ENCODE measurements at places on chromosomes 7 and 10.

DNA sequence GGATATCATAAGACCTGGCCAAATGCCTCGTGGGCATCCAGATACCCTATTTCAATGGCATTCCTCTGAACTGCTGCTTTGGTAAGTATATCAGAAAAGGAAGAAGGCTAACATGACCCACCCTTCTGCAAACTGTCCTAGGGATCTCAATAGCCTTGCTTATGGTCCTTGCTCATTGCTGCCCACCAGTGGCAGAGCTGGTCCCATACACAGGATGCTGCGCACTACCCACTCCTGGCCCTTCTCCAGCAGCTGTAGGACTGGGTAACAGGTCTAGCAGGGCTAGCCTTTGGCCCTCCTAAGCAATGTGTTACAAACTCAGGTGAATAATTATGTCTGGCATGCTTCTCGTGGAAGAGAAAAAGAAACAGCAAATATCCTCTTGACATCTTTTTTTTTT, 72.5 kb downstream of the C10orf90 start:
- no peak for DNase-seq

DNA sequence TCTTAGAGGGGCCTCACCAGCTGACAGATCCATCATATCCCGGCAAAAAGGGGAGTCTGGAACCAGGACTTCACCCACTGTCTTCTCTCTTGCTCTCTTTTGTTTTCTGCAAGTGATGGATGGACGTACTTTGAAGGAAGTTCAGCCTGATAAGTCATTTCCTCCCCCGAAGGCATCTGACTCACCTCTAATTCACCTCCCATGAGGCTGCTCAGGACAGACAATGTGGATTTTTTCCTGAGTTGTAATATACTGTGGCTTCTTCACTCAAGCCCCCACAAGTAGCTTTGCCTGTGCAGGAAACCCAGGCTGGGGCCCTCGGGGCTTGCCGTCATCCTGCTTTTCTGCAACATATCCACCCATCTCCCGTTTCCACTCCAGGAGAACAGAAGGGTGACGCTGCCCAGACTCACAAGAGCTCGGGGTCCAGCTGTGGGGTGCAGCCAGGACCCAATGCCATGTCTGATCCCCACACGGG, 70.4 kb downstream of the ASB13 start:
- no peak for DNase-seq

- no peak for DNase-seq
Observed at GRCh38 chr10:63146503-63146902, 13.4 kb downstream of the NRBF2 start.

DNA sequence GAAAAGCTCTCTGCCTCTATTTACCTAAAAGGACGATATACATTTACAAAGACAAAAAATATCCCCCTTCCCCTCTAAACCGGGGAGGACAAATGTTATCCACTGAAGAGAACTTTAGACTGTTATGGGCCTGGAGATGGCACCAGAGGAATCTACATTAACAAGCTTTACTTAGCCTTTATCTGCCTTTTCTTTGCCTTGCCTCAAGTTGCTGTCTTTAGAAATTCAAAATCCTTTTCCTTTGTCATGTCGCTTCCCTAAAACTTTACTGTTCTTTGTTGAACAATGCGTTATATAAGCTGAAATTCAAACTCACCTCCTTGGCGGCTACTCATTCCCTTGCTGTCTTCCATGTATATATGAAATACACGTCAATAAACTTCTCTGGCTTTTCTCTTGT, 405.0 kb downstream of the PCDH15 start:
- no peak for DNase-seq

- DNase-seq = no peak
Observed at GRCh38 chr10:92290076-92290836, 622 bp downstream of the CPEB3 start.

- DNase-seq = no peak
Observed at GRCh38 chr10:71090801-71091200, 121.6 kb upstream of the UNC5B start.

GRCh38 chr7:127858915-127859189, 172.4 kb downstream of the LRRC4 start:
- DNase-seq = no peak

- DNase-seq = no peak
Observed at GRCh38 chr7:71354716-71355115, 222.8 kb downstream of the GALNT17 start.

DNA sequence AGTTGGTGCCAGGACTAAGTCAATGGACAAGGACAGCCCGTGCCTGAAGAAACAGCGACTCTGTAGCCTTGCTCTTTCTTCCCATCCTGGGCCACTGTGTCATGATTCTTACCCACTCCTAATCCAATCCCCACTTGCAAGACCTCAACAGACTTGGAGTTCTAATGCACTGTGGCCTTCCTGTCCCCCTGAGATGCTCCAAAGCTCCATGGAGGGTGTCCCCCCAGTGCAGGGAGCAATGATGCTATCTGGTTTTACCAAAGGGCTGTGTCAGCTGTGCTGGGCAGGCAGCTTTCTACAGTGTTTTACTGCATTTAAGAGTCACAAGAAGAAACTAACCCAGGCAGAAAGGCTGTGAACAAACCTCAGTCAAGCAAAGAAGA, 108.1 kb downstream of the PRKAG2 start:
- DNase-seq = no peak

DNA sequence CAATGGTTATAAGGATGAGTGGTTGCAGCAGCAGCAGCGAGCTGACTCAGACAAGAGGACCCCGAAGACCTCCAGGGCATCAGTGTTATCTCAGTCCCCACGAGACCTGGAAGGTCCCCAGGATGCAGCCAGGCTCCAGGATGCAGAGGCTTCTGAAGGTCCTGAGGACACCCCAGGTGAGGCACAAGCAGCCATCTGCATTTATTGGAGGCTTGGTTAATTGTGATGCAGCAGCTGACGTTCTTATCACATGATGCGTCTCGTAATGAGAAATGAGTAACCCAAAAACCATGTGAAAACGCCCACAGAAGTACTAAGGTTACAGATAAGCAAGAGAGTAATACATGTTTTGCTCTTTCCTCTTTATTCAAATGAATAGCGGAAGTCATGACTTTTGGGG, 17.4 kb downstream of the C7orf57 start:
- DNase-seq = no peak

GRCh38 chr10:5816170-5816569, 2.9 kb upstream of the GDI2 start:
- DNase-seq = no peak

- DNase-seq = no peak
Observed at GRCh38 chr7:144513334-144513733, 109.8 kb upstream of the NOBOX start.

DNA sequence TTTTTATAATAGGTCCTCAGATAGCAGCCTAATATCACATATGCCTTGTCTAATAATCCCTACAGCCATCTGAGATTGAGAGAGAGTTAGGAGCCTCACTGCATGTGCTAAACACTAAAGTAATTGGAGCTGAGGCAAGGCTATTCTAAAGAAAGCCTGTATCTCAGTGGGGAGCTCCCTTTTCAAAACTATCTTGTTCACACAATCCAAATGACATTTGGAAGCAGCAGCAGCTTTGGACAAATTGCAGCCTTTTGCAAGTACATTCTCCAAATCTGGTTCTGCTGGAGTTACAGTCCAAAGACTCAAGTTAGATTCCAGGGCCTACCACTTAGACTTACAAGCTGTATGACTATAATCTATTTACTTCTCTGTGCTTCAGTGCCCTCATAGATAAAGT, 104.5 kb downstream of the MACC1 start:
- no peak for DNase-seq

GRCh38 chr7:47416492-47417480, 165.1 kb downstream of the TNS3 start:
- DNase-seq = no peak

- DNase-seq = no peak
Observed at GRCh38 chr7:96747418-96747940, 37.8 kb upstream of the SEM1 start.

DNA sequence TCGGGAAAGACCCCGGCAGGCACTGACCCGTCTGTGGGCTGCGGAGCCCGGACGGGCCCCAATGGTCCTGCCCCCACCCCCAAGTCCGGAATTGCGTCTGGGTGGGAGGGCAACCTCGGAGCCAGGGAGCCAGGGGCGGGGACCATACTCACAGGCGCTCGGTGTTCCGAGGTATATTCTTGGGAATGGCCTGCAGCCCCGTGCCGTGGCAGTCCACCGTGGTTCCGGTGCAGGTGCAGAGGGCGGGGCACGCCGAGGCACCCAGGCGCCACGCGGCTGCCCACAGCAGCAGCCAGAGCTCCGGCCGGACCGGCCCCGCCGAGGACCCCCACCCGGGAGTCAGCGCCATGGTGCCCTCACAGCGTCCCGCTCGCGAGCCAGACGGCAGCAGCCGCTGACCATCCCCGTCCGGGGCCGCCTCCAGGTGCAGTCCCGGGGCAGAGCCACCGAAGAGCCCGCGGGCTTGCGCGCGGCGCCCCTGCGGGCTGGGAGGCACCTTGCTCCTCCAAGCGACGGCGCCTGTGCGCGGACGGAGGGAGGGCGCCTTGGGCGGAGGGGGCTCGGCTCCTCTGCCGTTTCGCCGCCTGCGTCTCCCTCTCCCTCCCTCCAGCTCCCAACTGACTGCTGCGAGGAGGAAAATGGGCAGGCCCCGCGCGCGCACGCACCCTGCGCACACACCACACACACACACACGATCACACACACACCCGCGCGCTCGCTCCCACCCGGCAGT, at the start of gene SLIT1:
Gene SLIT1 (minus strand): TSS at position 634 of the 733 bp plus-strand sequence. CDS start 285 bp downstream, at position 349.
- DNase-seq = no peak

- DNase-seq = no peak
Observed at GRCh38 chr10:3477683-3478082, 305.1 kb upstream of the PITRM1 start.

- DNase-seq = no peak
Observed at GRCh38 chr10:33553748-33554571, 219.5 kb upstream of the NRP1 start.

GRCh38 chr7:85154282-85154937, 32.4 kb downstream of the SEMA3D start:
- DNase-seq = no peak

DNA sequence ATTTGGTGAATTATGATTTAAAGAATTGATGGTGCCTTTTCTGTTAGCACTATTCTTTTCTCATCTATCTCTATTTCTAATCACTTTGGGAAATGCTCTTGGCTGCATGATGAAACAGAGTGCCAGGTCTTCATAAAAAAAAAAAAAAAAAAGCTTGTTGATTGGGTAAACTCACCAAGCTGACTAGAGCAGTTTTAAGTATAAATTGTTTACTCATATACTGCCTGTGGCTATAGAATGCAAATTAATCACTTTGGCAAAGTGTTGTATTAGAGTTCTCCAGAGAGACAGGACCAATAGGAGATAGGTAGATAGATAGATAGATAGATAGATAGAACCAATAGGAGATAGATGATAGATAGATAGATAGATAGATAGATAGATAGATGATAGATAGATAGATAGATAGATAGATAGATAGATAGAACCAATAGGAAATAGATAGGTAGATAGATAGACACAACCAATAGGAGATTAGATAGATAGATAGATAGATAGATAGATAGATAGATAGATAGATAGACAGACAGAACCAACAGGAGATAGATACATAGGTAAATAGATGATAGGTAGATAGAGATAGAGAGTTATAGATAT, 20.1 kb upstream of the TBXAS1 start:
- no peak for DNase-seq
